Upper lobe of left lung (tissue), 6 donors: ENCODE measurements at places on chromosomes 11 and 22. TPM values are rescaled to one million over a fixed set of nuclear protein-coding genes. Genes with fewer than 3 reads are reported as not detected.

GRCh38 chr22:46574993-46575910 is 37.8 kb upstream of the CELSR1 start:
- peak overlapping the region; percentile 30 for H3K27ac ChIP-seq
- H3K27me3 ChIP-seq: no peaks in the 10 kb centered on the region
- peaks cover 42% of the 10 kb centered on the region for H3K4me1 ChIP-seq
- H3K36me3 ChIP-seq: no peaks in the 10 kb centered on the region
- peak; percentile 66 for DNase-seq
- no peak overlapping the region for H3K4me3 ChIP-seq

DNA sequence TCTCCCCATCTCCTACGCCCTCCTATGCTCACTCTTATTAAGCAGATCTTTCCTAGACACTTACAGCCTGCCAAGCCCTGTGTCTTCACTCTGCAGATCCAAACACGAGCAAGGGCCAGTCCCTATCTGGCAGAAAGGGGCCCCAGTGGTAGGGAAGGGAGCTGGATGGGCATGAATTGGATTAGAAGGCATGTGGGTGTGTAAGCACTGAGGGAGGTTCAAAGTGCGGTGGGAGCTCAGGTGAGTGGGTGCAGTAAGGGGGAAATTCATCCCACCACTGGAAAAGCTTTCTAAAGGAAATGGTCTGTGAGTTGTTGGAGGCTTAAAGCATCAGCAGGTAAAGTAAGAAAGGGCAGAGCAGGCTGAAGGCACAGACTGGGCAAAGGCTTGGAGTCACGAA is 5.5 kb downstream of the TMEM132A start:
- H3K27me3 ChIP-seq: peaks cover 5% of the 10 kb centered on the region
- H3K36me3 ChIP-seq: no peaks in the 10 kb centered on the region
- no peak overlapping the region for H3K4me3 ChIP-seq
- no peak for DNase-seq
- no peak overlapping the region for H3K27ac ChIP-seq

GRCh38 chr11:108647701-108648527 is 17.0 kb upstream of the DDX10 start:
- H3K4me3 ChIP-seq: no peak overlapping the region
- no peaks in the 10 kb centered on the region for H3K27me3 ChIP-seq
- peaks cover 3% of the 10 kb centered on the region for H3K4me1 ChIP-seq
- peak; percentile 71 for DNase-seq

DNA sequence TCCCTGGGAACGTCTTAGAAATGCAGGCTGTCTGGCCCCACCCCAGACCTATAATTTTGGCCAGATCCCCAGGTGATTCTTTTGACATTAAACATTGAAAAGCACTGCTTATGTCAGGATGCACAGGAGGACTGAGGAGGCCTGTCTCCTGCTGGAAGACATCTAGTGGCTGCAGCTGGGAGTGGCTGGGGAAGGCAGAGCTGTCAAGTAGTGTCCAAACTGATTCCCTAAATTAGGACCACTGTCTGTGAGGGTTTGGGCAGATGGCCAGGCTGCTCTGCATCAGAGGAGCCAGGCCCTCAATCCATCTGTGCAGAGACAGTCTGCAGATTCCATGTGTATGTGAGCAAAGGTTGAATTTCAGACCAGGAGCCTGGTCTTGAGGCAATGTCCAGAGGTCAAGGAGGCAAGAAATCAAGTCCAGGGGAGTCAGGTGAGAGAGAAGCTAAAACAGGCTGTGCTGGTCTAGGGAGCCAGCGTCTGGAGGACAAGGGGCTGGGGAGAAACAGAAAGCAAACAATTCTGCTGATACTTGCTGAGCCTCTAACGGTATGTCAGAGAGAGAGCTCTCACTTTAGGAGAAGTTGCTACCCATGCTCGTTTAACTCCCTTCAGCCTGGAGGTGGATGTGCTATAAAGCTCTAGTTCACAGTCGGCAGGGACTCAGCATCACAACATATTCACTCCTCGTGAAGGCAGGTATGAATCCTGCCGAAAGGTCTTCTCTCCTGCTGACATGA is 15.3 kb upstream of the SYTL2 start:
- peaks cover 17% of the 10 kb centered on the region for H3K4me1 ChIP-seq
- DNase-seq: no peak
- no peaks in the 10 kb centered on the region for H3K36me3 ChIP-seq
- no peaks in the 10 kb centered on the region for H3K27me3 ChIP-seq

- DNase-seq: no peak
- H3K36me3 ChIP-seq: no peaks in the 10 kb centered on the region
- no peak within 1 kb of the TSS for H3K4me3 ChIP-seq
- H3K27ac ChIP-seq: no peak within 1 kb of the TSS
These were observed at the start of gene FGF19 for GRCh38 chr11:69703768-69704507. Gene FGF19 (minus strand): TSS chr11:69704022. CDS start chr11:69703876, 146 bp downstream.

DNA sequence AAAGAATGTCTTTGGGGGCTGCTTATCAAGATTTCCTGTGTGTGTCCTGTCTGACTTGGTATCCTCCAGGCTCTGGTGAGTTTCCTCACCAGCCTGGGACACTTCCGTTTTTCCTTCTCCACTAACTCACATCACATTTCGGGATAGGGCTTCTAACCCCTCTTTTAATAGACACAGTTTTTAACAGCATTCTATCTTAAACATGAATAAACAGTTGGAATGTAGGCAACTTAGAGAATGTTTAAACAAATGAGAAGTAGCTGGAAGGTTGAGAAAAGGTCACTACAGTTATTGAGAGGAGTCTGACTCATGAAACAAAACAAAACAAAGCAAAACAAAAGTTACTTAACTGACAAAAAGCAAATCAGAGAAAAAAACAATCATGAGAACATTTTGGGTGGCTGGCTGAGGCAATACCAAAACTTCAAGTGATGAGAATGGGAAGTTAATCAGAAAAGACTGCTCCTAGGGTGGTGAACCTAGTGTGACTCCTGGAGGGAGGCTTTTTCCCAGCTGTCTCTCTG is 64.7 kb upstream of the CTSC start:
- no peak for DNase-seq
- H3K27ac ChIP-seq: peak overlapping the region; percentile 41
- H3K36me3 ChIP-seq: no peaks in the 10 kb centered on the region
- H3K4me1 ChIP-seq: peaks cover 20% of the 10 kb centered on the region
- no peaks in the 10 kb centered on the region for H3K27me3 ChIP-seq

GRCh38 chr11:95435192-95435591 is 204.2 kb upstream of the SESN3 start:
- H3K4me3 ChIP-seq: no peak overlapping the region
- H3K4me1 ChIP-seq: no peaks in the 10 kb centered on the region
- DNase-seq: no peak
- H3K27me3 ChIP-seq: no peaks in the 10 kb centered on the region
- no peak overlapping the region for H3K27ac ChIP-seq

DNA sequence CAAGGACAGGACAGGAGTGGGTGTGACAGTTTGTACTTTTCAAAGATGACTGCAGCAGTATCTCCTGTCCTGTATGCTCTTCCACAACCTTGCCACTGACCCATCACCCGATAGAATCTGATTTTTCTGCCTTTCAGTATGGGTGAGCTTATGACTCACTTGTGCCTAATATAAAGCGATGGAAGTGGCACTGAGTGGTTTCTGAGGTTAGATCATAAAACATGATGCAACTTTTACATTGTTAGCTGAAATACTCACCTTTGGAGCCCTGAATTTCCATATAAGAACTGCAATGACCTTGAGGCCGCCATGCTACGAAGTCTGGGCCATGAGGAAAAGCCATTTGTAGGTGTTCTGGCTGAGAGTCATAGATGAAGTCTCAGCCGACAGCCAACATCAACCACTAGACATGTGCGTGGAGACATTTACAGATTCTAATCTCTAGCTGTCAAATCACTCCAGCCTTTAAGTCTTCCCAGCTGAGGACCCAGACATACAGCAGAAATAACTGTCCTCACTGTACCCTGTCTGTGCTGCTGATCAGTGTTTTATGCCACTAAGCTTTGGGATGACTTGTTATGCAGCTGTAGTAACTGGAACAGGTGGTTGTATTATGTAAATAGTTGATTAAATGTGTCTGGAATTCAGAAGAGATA is 105.9 kb upstream of the ARHGAP20 start:
- H3K27ac ChIP-seq: no peak overlapping the region
- H3K27me3 ChIP-seq: no peaks in the 10 kb centered on the region
- no peak for DNase-seq
- no peaks in the 10 kb centered on the region for H3K36me3 ChIP-seq
- no peak overlapping the region for H3K4me3 ChIP-seq

DNA sequence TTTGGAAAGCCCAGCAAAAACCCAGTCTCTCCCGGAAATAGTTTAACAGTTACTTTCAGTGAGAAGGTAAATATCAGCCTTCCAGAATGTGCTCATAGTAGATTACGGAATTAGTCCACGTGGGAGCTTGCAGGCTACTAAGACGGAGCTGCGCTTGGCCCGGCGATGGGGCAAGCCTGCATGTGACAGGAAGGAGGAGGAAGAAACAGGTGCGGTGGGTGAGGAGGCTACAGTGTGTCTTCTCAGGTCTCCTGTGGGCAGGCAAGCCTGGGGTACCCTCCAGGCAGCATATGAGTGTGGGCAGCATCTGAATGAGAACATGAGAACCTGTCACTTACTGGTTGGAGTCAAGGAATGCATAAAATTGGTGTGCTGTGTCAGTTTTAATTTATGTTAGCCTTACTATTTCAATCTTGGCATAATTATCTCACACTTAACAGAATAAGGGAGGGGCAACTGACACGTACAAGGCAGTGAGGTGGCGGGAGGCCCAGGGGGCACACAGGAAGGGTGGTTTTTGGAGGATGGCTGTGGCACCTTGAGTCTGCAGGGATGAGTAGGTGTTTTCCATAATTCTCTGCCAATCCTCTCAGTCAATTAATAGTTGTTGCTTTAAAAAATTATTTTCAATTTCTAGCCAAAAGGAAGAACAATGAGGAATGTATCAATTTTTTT is 35.7 kb downstream of the CLMP start:
- no peaks in the 10 kb centered on the region for H3K4me1 ChIP-seq
- peak; percentile 84 for DNase-seq
- no peak overlapping the region for H3K27ac ChIP-seq
- no peak overlapping the region for H3K4me3 ChIP-seq
- H3K27me3 ChIP-seq: no peaks in the 10 kb centered on the region

- peaks cover 8% of the 10 kb centered on the region for H3K36me3 ChIP-seq
- H3K4me1 ChIP-seq: peaks cover 17% of the 10 kb centered on the region
- peak; percentile 34 for DNase-seq
- H3K27ac ChIP-seq: peak overlapping the region; percentile 78
These were observed 500 bp upstream of the ADSL start for GRCh38 chr22:40345815-40346184.

- no peak for DNase-seq
- H3K27me3 ChIP-seq: no peaks in the 10 kb centered on the region
- H3K4me1 ChIP-seq: no peaks in the 10 kb centered on the region
- no peak overlapping the region for H3K4me3 ChIP-seq
- H3K27ac ChIP-seq: no peak overlapping the region
- H3K36me3 ChIP-seq: no peaks in the 10 kb centered on the region
These were observed 163.4 kb downstream of the ADAMTS15 start for GRCh38 chr11:130611791-130612251.

DNA sequence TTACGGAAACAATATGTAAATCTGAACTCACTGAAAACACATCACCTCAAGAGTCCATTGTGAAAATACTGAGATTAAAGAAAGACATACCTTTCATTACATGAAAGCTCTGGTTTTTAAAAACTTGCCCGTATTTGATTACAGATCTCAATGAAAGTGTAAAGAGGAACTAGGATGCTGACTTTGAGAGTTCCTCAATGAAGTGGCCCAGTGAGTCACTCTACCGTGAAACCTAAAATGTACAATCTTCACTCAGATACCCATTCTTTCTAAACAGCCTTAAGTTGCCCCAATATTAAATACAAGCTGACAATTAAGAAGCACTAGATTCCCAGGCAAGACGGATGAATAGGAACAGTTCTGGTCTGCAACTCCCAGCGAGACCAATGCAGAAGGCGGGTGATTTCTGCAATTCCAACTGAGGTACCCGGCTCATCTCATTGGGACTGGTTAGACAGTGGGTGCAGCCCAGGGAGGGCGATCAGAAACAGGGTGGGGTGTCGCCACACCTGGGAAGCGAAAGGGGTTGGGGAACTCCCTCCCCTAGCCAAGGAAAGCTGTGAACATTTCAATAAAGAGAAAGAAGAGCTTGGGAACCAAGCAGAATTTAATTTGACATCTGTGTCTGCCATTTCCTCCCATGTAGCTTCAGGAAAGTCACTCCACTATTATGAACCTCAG is 33.8 kb upstream of the OR9G4 start:
- H3K27ac ChIP-seq: no peak overlapping the region
- H3K4me3 ChIP-seq: no peak overlapping the region

DNA sequence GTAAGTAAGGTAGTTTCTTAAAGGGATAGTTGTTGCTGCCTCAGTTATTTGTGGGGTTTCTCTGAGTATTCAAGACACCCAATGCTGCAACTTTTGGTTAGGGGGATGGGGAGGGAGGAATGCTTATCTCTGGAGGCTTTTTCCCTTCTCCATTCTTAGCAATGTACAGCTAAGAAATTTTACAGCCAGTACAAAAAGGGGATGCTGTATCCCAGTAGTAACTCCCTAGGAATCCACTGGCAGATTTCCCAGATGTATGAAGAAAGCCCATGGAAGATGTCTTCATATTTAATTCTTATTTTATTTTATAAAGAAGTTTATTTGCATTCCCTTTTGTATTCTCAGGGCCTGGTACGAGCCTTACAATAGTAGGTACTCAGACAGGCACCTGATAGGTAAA is 154.8 kb downstream of the ENTHD1 start:
- DNase-seq: no peak
- no peak overlapping the region for H3K4me3 ChIP-seq
- H3K27ac ChIP-seq: no peak overlapping the region
- H3K27me3 ChIP-seq: no peaks in the 10 kb centered on the region
- H3K4me1 ChIP-seq: no peaks in the 10 kb centered on the region

DNA sequence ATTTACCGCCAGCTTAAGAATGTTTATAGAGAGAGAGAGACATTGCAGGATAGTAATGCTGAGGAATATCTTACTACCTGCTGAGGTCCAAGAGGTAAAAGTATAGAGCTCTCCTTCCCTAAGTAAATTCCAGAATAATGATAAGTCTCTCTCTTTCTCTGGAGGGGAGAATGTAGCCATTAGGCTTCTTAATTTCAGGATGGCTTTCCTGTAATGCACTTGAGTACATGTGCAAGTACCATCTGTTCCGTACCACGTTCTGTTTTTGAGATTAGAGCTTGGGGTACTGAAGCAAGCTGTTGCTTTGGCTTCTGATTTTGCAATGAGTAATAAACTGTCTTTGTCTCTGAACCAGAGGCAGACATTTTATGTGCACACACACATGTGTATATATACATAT is 1314.0 kb downstream of the JRKL start:
- H3K36me3 ChIP-seq: no peaks in the 10 kb centered on the region
- no peaks in the 10 kb centered on the region for H3K4me1 ChIP-seq
- no peak overlapping the region for H3K4me3 ChIP-seq
- DNase-seq: no peak
- H3K27ac ChIP-seq: no peak overlapping the region
- no peaks in the 10 kb centered on the region for H3K27me3 ChIP-seq

- H3K4me1 ChIP-seq: no peaks in the 10 kb centered on the region
- H3K36me3 ChIP-seq: peaks cover 78% of the 10 kb centered on the region
- no peak overlapping the region for H3K4me3 ChIP-seq
- H3K27ac ChIP-seq: no peak overlapping the region
- H3K27me3 ChIP-seq: no peaks in the 10 kb centered on the region
These were observed 27.9 kb downstream of the TCP11L1 start for GRCh38 chr11:33067294-33067693.

The GALNT18 gene
- 48.2 TPM for total RNA-seq

The CEND1 gene
- not detected for total RNA-seq

The SCGB1D2 gene
- total RNA-seq: not detected

The FGF19 gene
- 0.24 TPM for total RNA-seq

The OR51B4 gene
- total RNA-seq: 0.27 TPM

The OR8K5 gene
- total RNA-seq: not detected

The CNIH2 gene
- total RNA-seq: 1.8 TPM

The HORMAD2 gene
- total RNA-seq: not detected

The MED19 gene
- 14.9 TPM for total RNA-seq

The ZNF214 gene
- total RNA-seq: 7.3 TPM

The OR8G1 gene
- not detected for total RNA-seq

The PATE4 gene
- not detected for total RNA-seq

The TRIM6 gene
- 1.0 TPM for total RNA-seq
